ENCODE measurements at places on chromosomes 5 and 9.

GRCh38 chr5:14944996-14945395, 73.4 kb upstream of the ANKH start:
- DNase-seq: peak; percentile 23

- DNase-seq: peak; percentile 30
Observed at GRCh38 chr5:82031220-82032119, 59.6 kb downstream of the ATG10 start.

DNA sequence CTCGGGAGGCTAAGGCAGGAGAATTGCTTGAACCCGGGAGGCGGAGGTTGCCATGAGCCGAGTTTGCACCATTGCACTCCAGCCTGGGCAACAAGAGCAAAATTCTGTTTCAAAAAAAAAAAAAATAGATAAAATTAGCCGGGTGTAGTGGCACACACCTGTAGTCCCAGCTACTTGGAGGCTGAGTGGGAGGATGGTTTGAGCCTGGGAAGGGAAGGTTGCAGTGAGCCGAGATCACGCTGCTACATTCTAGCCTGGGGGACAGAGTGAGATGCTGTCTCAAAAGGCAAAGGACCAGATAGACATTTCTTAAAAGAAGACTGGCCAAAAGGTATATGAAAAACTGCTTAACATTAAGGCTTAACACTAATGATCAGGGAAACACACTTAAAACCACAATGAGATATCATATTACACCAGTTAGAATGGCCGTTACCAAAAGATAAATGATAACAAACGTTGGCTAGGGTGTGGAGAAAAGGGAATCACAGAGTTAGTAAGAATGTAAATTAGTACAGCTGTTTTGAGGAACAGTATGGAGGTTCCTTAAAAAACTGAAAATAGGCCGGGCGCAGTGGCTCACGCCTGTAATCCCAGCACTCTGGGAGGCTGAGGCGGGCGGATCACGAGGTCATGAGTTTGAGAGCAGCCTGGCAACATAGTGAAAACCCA, 10.1 kb upstream of the MARVELD2 start:
- DNase-seq: no peak

DNA sequence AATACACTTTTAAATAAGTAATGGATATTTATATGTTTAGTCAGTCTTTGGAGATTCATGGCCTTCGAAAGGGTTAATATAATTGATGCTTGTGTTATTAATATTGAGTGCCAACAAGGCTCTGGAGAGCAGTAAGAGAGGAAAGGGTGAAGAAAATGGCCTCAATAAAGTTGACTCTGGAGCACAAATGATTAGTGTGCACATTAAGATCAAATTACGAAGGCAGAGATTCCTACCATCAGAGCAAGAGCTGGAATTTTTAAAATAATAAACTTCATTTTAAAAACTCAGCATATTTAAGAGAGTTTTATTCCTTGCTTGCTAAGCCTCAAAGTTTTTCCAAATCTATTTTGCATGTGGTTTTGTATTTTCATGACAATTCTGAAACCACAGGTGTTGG, 14.8 kb downstream of the SLC44A1 start:
- DNase-seq: no peak

DNA sequence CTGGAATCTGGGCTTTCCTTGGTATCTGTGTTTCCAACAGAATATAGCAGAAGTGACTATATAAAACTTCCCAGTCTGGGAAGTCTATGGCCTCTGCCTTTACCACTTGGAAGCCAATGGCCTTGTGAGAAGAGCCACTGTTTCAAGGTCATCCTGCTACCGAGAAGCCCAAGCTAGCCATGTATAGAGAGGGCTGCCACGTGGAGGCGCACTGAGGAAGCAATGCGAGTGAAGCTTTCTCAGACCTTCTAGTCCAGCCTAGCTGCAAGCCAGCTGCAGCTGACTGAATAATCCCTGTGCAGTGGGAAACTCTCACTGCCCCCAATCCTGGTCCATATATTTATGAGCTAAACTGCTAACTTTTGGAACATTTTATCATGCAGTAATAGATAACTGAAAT, 661.8 kb upstream of the RIOK2 start:
- no peak for DNase-seq

DNA sequence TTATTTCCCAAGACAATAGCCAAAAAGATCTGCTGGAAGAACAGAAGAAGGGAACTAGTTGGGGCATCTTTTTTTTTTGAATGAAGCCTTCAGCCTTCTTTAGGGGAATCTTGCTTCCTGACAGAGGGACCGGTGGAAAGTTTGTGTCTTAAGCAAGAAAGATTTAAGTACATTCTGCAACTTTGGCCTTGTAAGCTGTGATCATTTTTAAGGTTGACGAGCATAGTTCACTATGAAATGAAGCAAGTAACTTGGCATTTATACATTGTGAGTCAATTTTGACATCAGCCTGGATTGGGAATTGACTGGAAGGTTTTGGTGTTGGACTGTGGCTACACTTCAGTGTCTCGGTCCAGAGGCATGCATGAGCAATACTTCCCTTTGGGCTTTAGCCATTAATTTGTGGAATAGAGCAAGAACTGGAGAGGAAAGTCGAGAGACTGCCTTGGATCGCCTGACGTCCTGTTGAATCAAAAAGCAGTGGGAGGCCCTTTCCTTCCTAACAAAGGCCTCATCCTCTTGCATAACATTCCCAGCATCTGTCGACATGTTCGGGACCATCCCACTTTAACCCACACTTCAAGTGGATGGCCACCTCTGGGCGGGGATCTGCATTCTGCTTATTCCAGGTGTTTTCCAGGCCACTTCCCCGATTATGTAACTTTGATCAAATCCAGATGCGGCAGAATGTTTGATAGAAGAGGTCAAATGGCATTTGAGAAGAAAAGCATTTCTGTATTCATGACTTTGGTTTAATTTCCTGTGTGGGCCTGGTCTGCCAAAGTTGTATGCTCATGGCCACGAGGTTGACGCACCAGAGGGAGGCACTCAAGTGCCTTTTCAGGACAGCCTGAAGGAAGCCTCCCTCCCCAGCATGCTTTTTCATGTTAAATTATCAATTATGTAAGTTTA, 12.5 kb downstream of the ABL1 start:
- no peak for DNase-seq

DNA sequence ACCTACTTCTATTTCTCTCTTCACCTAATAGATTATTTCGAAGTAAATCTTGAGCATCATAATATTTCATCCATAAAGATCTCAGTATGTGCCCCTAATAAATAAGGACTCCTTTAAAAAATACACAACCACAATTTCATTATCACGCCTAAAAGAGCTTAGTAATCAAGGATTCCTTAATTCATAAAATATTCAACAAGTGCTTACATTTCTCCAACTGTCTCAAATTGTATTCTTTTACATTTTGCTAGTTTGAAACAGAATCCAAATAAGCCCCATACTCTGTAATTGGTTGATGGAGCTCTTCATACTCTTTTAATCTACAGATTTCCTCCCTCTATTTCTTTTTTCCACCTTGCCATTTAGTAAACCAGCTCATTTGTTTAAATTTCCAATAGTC, 317.6 kb downstream of the NDUFS4 start:
- DNase-seq: no peak

GRCh38 chr5:53974021-53974420, 336.4 kb downstream of the ARL15 start:
- no peak for DNase-seq

DNA sequence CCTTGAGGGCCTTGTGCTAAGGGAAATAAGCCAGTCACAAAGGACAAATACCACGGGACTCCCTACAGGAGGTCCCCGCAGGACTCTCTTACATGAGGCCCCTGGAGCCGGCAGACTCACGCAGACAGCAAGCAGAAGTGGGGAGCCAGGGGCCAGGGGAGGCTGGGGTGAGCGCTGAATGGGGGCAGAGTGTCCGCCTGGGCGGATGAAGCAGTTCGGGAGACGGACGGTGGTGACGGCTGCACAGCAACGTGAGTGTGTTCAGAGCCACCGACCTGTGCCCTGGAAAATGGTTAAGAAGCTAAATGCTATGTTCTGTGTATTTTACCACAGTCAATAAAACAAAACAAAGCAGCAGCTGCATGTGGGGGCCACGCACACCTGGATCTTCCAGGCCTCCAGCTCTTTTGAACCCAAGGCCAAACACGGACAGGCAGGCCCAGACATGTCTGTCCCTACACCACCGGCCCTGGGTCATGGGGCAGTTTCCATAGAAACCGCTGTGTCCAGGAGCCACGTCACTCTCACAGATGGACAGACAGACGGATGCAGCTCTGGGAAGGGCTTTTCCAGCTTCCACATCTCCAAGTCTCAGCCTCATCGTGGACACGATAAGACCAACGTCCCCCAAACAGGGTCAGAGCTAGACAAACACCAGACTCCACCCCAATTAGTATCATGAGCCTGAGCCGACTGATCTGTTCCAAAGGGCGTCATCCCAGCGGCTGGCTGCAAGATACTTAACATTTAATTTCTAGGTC, 103.9 kb downstream of the VAV2 start:
- DNase-seq: no peak

GRCh38 chr5:73215891-73216610, 43.1 kb downstream of the TMEM174 start:
- peak; percentile 71 for DNase-seq
